ENCODE measurements at places on chromosomes 7 and 10.
A peak's percentile ranks its signal among the peaks of the same experiment; 100 is the strongest.

GRCh38 chr10:49508249-49508648, 30.7 kb downstream of the ERCC6 start:
- no peak for DNase-seq

GRCh38 chr7:80140388-80140787, 5.8 kb downstream of the GNAI1 start:
- DNase-seq, result no peak

- DNase-seq, result no peak
Observed at GRCh38 chr10:75234683-75235374, 928 bp downstream of the COMTD1 start.

DNA sequence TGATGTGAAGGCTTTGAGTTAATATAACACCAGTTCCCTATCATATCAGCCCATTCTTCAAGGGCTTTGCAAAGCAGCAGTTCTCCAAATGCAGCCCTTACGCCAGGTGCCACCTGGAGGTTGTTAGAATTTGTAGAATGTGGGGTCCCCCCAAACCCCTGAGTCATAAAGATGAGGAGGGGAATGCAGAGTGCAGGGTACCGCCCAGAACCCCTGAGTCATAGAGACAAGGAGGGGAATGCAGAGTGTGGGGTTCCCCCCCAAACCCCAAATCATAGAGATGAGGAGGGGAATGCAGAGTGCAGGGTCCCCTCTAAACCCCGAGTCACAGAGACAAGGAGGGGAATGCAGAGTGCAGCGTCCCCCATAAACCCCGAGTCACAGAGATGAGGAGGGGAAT, 605.8 kb downstream of the PTPRN2 start:
- no peak for DNase-seq

GRCh38 chr10:5419466-5420094, 7.2 kb downstream of the NET1 start:
- peak; percentile 18 for DNase-seq

DNA sequence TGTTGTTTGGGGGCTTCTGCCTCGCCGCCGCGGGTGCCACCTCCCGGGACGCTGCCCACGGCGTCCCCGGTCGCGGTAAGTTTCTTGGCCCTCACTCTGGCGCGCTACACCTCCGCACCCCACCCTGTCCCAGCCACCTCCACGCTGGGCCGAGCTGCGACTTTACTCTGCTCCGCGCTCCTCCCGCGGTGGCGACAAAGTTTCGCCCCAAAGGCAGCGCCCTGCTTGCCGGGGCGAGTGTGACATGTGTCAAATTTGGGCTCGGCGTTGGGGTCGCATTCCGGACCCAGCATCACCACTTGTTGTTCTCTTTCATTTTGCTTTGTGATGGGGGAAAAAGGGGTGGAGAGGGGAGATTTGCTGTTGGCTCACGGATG, 167.7 kb upstream of the PPP1R3A start:
- DNase-seq, result no peak

DNA sequence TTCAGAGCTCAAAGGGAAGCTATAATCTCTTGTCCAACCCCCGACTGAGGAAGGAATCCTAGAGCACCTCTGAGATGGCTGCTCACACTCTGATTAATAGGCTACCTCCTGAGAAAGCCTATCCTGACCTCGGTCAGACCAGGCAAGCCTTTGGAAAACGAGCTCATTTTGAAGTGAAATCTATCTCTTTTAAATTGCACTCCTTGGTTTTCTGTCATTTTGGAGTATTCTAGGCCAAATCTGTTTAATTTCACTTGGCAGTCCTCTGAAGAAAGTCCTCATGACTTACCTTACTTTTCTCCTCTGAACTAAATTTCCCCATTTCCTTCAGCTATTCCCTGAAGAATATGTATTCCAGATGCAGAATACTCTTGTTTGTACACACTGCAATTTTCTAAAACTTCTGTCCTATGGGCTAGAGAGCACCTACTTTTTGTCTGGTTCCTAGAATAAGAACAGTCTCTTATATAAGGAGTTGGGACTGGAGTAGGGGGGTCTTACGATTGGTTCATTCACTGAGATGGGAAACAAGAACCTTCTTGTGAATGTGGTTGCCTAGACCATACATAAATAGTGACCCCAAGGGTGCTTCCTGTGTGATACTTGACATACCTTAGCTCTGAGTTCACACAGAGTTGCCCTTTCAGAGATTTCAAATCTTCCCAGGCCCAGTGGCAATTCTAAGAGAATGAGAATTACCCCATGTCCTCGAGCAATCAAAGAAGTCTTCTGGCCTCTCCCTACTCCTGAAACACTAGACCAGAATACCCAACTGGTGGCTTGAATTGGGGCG, 31.9 kb upstream of the HPS1 start:
- DNase-seq, result peak; percentile 75

DNA sequence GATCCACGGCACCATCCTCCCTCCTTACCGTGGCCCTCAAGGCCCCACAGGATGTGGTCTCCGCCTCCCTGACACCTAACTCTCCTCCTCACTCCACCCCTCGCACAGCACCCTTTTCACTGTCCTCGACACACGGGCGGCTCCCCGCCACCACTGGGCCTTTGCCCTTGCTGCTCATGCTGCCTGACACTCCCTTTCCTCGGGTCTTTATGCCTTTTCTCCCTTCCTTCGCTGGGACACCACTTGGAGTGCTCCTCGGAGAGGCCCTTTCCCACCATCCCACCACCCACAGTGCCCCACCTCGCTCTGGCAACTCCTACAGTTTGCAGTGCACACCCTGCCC, 7.9 kb upstream of the INMT start:
- no peak for DNase-seq

DNA sequence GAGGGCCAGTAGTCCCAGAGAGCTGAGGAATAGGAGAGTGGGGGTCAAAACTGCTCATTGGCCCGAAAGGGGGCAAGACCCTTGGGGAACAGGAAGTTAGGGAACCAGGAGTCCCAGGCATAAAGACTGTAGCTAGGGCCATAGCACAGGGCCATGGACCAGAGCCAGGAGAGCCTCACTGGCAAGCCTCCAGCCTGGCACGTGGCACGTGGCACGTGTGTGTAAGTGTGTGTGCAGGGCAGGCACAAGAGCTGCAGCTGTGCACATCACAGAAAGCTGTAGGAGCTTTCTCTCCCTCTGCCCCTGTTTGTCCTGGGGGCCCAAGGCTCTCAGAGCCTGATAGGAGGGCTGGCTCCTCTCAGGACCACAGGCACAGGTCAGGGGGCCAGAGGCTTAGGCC, 47.8 kb upstream of the SLF2 start:
- no peak for DNase-seq

DNA sequence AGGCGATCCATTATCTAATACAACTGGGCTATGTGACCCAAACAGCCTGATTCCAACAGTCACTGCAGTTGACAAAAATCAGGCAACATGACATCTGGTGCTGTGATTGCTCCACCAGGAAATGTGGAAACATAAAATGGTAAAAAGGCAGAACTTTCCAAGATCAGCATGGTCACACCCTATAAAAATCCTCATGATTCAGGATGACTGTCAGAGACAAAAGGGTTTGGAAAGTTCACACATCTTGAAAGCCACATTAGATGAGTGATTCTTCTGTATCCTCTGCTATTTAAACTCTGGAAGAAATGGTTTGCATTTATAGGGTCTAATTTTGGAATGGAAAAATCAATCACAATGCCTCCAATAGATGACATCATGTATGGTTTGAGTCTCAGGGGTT, 662.6 kb upstream of the IGFBP3 start:
- DNase-seq, result peak; percentile 84

DNA sequence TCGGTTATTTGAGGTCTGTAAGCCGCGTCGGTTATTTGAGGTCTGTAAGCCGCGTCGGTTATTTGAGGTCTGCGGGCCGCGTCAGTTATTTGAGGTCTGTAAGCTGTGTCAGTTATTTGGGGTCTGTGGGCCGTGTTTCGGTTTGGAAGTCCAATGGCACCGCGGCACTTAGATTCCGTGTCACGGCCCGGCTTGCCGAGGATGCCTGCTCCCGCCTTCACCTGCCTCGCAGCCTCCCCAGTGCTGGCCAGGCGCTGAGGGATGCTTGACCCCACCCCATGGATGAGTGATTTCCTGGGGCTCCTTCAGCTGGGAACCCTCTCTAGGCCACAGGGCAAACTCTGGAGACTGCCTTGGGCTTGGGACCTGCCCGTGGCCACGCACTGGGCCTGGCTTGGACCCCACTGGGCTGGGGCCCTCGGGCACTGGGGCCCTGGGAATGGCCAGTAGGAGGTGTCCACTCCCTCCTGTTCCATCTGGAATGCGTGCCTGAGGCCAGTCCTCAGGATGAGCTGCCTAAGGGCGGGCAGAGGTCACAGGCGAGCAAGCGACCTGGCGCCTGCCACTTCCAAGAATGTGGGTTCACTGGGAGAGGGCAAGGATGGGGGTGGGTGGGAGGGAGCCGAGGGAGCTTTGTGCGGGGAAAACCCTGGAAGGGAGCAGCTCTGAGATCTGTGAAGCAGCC, 25.6 kb downstream of the ADGRA1 start:
- DNase-seq, result no peak

DNA sequence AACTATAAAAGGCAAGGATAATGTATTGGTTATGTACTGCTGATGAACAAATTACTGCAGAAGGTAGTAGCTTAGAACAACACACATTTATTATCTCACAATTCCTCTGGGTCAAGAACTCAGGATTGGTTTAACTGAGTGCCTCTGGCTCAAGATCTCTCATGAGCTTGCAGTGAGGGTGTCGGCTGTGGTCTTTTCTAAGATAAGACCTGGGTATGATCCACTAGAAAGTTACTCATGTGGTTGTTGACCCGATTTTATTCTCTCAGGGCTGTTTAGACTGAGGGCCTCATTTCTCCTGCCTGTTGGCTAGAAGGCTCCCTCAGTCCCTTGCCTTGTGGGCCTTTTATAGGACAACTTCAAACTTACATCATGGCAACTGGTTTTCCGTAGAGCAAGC, 86.7 kb downstream of the VWDE start:
- DNase-seq, result no peak

GRCh38 chr10:130984686-130985085, 326.8 kb downstream of the TCERG1L start:
- no peak for DNase-seq

DNA sequence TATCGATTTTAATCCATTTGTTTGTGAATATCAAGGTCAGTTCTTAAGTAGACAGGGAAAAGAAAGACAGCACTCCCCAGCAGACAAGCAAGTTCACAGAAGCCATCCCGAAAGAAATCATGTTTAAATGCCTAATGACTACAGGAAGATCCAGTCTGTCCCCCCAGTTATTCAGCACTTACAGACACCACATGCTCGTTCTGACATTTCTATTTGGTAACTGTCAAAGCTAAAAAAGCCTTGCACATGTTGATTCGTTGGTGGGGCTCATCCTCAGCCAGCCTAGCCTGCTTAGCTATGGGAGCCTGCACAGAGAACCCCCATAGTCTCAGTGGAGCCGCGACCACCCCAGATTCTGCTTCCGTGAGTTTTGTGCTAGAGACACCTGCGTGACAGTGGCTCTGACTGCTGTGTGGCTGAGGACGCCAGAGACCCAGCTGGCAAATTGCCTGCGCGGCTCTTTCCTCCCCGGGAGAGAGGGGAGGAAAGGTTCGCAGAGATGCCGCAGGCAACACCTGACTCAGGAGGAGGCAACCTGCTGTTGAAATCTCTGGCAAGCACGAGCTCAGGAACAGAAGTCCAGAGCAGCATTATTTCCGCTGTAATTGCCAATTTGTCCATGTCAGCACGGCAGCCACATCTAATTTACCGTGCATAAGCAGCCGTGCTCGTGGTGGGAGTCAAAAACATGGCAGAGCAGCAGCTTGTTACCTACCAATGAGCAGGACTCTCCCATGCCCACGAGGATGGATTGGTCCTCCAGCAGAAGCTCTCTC, 194.2 kb downstream of the GPAM start:
- DNase-seq, result no peak

GRCh38 chr10:48623009-48623408, 18.1 kb upstream of the ARHGAP22 start:
- DNase-seq, result no peak

DNA sequence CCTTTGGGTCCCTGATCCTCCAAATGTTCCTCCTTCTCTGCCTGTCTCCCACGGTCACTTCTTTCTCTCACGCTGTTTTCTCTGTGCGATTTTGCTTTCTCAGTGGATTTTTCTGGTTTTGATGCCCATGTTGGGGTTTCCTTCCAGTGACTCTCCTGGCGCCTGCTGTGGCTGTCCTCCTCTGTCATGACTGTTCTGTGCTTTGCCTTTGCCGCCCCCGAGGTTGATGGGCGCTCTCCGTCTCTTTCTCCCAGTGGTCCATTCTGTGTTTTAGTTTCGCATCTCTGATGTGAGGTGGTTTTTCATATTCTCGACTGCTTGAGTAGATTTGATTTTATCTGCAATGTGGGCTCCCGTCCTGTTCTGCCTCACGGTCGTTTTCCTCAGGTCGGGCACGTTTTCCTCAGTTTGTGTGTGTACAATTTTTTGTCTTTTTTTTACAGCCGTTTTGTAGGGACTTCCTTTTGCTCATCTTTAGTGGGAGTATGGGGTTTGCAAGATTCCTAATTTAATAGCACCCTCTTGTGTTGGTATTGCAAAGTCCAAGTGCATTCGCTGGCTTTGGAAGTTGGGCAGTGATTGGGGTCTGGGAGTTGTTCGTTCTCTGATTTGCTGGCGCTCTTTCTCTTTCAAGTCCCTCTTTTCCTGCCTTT, 100.0 kb downstream of the INPP5A start:
- peak; percentile 68 for DNase-seq

GRCh38 chr10:47173929-47174442, 126.0 kb upstream of the GDF10 start:
- DNase-seq, result peak; percentile 8

- no peak for DNase-seq
Observed at GRCh38 chr7:424301-424935, 95.2 kb downstream of the PDGFA start.

DNA sequence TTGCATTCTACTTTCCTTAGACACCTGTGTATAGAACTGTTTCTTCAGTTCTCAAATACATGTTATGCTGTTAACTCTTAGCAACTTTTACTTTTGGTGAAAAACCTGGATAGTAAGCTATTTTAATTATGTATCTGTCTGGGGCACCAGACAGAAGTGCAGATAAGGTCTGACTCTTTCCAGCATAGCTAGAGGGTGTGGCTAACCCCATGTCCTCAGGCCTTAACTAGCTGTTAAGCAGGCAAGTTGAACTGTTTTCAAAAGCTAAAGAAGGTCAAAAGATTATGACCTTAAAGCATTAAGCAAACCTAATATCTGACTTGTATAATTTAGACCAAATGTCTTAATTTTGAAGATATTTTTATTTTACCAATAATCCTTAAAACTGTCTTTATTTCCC, 45.1 kb upstream of the INHBA start:
- no peak for DNase-seq

DNA sequence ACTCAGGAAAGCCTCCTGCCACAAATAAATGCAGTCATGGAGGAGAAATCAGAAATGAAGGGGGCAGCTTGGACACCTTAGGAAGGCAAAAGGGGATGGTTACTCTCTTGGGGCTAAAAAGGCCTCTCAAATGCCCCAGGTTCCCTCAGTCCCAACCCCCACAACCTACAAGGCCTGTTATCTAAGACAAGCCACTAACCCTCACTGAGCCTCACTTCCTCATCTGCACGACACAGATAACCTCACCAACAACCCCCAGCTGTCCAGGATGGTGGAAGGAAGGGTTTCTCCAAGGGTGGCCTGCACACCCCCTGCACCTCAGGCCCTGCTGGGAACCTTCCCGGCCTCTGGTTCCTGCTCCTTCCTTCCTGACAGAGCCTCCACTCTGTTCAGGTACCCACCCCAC, 29.2 kb downstream of the SORBS1 start:
- no peak for DNase-seq

GRCh38 chr10:61464461-61465170, 11.4 kb upstream of the TMEM26 start:
- DNase-seq, result peak; percentile 68

GRCh38 chr7:135910393-135911036, 66.6 kb downstream of the MTPN start:
- no peak for DNase-seq

All from AG10803 (cell line).